ENCODE measurements at places on chromosomes 6 and 20.

- no peak for DNase-seq
These were observed 27.1 kb upstream of the B4GALT5 start for GRCh38 chr20:49740807-49741206.

GRCh38 chr6:156944412-156944811, 167.2 kb downstream of the ARID1B start:
- DNase-seq: no peak

- DNase-seq: no peak
These were observed 288.2 kb downstream of the CENPW start for GRCh38 chr6:126628125-126628524.

GRCh38 chr6:69693762-69694161, 103.0 kb downstream of the LMBRD1 start:
- no peak for DNase-seq

DNA sequence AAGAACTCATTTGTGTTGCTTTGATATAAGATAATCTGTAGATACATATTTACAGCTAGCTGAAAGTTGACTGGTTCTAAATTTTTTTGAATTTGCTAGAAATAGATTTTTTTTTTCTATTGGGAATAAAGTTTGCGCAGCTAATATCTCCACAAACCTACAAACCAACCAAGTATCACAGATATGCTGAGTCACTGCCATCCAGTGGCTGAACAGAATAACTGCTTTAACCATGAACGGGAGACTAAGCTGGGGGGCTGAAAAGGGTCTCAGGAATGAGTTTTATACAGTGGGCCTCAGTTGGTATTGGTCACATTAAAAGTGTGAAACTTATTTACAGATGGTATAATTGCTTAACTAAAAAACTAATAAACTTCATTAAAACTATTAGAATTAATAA, 326.7 kb upstream of the CNR1 start:
- no peak for DNase-seq

DNA sequence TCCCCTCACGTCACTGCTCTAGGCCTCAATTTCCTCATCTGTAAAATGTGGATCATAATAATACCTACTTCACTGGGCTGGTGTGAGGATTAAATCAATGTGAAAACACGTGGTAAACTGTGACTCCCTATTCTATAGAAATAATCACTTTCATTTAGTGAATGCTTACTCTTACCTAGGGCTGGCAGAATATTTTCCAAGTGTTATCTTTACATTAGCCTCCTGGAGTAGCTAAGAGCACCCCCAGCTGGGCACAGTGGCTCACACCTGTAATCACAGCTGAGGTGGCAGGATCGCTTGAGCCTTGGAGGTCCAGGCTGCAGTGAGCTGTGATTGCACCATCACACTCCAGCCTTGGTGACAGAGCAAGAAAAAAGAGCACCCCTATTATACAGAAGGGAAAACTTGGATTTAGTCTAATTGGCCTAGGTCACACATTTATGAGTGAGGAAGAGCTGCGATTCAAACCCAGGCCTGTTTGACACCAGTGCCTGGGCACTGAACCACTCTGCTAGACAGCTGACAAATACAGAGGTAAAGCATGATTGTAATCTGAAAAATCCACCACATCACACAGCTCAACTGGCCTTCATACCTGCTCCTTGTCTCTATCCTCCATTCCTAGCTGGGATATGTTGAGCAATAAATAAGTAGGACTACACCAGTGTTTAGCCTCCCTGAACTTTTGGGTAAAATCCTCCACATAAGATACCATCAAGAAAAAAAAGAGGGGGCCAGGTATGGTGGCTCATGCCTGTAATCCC, 1.4 kb upstream of the SNTA1 start:
- no peak for DNase-seq

Measured in urinary bladder (tissue), 4 donors.